ENCODE measurements at places on chromosomes 1 and 21.

DNA sequence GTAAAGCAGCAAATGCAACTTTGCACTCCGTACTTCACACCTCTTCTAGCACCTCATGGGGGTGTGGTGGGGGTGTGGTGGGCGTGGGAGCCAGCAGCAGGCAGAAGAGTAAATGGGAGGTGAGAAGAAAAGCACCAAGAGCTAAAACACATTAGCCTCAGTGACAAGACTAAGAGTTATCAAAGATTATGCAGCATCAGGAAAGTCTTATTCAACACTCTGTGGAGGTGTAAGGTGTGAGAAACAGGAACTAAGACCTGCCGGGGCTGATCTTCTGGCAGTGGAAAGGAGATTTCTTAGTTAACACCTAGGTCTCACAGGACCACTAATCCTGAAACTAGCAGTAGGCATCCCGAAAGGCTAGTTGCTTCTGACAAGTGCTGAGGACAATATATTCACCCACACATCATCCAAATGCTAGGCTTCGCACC is 9.9 kb downstream of the TGFBR3 start:
- no peak for DNase-seq

- peak; percentile 35 for DNase-seq
Observed at GRCh38 chr1:30966690-30967369, 58.3 kb upstream of the SDC3 start.

GRCh38 chr1:3062616-3063378 is 6.2 kb upstream of the PRDM16 start:
- DNase-seq: no peak

- DNase-seq: peak; percentile 5
Observed at GRCh38 chr21:16084776-16085364, 355.1 kb downstream of the USP25 start.

- no peak for DNase-seq
Observed at GRCh38 chr1:52534928-52535764, 17.7 kb downstream of the TUT4 start.

DNA sequence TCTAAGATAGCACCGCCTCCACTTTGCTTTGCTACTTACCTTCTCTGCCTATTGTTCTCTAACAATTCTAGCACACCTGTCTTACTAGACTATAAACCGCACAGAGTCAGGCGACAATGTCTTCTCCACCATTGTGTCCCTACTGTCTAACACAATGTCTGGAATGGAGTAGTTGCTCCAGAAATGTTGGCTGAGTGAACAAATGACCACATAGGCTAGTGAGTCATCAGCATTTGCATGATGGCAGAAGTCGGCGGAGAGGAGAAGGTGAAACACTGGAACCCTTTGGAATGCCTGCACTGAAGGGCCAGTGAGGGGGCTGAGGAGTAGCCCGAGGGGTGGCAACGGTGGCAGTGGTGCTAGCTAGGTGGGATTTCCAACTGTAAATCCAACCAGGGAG is 14.0 kb upstream of the PABPC4 start:
- DNase-seq: no peak

GRCh38 chr1:52627028-52627427 is 5.9 kb upstream of the SHISAL2A start:
- no peak for DNase-seq

- no peak for DNase-seq
Observed at GRCh38 chr1:160451119-160451858, 50.9 kb downstream of the VANGL2 start.

- DNase-seq: no peak
Observed at GRCh38 chr1:233599542-233600073, 14.3 kb upstream of the KCNK1 start.

- DNase-seq: no peak
Observed at GRCh38 chr1:31583082-31583994, 7.0 kb downstream of the TINAGL1 start.

GRCh38 chr1:25427696-25428095 is 3.0 kb upstream of the MACO1 start:
- DNase-seq: no peak

DNA sequence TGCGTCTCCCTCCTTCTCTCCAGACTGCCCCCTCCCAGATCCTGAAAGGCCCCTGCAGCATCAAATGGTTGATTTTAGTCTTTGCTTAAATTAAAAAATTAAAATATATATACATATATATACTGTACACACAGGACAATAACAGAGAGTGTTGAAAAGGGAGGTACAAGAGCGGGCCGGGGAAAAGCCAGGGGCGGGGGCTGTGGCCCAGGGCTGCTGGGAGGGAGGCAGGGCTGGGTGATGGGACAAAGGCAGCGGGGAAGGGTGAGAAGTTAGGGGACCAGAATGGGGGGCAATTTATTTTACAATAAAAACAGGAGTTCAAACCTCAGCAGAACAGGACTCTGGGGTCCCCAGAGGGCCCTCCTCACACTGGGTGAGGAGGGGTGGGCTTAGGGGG is 10.5 kb downstream of the ARL8A start:
- no peak for DNase-seq

GRCh38 chr1:178541829-178542553 is 29.1 kb downstream of the TEX35 start:
- DNase-seq: peak; percentile 73

GRCh38 chr1:983798-984475 is 2.0 kb upstream of the PERM1 start:
- peak; percentile 46 for DNase-seq

DNA sequence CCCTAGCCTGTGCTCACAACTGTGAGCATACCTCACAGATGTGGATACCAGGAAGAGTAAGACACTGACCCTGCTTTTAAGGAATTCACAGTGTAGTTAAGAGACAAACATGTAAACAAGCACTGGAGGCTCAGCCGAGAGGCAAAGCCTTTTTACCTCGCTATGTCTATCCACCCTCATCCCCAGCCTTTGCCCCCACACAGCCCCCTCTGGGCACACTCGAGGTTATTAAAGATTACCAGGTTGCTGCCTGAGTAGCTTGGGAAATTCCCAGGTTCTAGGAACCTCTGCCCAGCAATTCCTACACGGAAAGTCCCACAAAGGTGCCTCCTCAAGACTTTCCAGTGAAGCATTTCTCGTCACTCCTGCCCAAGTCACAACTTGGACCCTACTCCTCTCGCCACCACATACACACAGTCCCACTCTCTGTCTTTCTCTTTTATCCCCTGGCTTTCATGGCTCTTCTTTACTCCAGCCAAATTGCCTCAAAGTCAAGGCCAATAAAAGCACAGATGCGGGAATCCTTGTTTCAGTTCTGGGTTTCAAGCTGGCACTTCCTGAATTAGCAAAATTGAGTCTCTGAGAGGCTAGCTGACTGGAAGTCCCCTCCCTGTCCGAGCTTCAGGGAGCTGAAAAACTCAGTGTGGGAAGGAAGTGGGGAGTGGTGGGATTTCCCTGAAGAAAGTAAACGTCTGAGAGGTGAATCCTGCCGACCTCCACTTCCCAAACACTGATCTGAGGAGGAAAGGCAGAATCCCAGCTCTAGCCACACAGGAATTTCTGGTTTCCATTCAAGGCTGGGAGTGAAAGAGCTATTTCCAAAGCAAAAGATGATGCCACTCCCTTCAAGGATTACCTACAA is 7.6 kb downstream of the DENND2D start:
- DNase-seq: no peak

DNA sequence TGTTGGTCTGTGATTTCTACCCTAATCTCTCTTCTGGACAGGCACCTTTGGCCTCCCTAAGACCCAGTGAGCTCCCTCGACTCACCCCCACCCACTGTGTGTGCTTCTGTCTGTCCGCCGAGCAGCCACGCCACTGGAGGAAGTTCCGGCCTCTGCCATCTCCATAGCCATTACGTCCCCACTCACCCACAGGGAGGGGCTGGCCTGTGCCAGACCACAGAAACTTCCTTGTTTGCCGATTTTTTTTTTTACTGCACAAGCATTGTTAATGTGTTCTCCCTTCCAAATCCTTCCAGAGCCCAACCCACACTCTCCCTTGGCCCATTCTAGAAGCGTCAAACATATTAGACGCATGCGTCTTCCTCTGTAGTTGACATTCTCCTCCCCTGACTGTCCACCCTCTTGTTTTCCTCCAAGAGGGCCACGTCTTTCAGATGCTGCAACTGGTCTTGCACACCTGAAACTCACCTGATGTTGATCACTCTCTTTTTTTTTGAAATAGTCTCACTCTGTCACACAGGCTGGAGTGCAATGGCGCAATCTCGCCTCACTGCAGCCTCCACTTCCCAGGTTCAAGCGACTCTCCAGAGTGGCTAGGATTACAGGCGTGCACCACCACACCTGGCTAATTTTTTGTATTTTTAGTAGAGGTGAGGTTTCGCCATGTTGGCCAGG is 72.3 kb downstream of the EVA1C start:
- DNase-seq: no peak

GRCh38 chr1:2891923-2892448 is 90.5 kb upstream of the TTC34 start:
- no peak for DNase-seq

DNA sequence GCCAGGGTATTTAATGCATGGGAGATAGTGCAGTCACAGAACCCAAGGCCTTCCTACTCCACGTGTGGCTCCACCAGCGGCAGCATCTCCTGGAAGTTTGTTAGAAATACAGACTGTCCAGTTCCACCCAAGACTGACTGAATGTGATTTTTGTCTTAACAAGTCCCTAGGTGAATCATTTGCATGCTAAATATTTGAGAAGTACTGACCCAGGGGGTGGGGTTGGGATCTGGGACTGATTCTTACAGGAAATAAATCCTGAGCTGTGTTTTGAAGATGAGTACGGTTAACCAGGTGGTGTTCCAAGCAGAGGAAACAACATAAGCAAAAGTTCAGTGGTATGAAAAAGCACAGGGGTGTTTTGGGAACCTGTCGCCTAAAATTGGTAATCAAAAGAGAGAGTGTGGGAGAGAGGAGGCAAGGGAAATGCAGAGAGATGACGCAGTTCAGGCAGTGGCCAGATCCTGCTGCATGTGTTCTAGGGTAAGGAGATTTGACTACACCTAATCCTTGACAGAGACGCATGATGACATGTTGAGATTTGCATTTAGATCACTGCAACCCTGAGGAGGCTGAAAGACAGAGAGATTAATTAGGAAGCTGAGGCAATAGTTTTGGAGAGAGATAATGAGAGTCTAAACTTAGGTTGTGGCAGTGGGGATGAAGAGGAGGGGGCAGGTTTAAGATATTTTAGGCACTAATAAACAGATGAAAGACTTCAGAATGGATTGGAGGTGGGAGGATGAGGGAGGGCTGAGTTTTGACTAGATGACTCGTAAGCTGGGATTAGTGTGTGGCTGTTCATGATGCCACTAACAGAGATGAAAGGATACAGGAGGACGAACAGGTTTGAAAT is 3.7 kb upstream of the ZNF326 start:
- DNase-seq: no peak

DNA sequence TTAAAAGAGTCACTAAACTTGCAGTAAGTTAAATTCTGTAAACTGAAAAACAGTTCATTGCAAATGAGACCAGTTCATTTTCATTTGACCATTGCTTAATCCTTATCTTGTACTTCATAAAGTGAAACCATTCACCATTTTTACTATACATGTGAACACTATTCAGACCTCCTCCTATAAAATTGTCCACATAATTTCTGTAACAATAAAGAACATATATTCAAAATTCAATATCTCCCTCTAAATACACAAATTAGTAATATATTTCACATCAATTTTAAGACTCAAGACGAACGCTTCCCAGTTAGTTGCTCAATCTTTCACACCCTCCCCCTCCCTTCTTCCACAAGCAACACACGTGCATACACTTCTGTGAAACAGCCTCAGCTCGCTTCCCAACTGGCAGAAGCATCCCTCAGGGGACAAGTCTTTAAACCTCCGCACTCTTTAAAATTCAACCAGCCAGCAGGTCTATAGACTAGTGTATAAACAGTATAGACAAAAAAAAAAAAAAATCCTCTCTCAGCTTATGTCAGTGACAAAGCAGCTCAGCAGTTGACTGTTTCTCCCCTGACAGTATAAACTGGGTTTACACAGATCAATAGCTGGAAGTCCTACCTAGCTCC is 99.6 kb downstream of the DENND1B start:
- peak; percentile 38 for DNase-seq

GRCh38 chr1:151988405-151988923 is 5.2 kb downstream of the S100A10 start:
- DNase-seq: no peak

DNA sequence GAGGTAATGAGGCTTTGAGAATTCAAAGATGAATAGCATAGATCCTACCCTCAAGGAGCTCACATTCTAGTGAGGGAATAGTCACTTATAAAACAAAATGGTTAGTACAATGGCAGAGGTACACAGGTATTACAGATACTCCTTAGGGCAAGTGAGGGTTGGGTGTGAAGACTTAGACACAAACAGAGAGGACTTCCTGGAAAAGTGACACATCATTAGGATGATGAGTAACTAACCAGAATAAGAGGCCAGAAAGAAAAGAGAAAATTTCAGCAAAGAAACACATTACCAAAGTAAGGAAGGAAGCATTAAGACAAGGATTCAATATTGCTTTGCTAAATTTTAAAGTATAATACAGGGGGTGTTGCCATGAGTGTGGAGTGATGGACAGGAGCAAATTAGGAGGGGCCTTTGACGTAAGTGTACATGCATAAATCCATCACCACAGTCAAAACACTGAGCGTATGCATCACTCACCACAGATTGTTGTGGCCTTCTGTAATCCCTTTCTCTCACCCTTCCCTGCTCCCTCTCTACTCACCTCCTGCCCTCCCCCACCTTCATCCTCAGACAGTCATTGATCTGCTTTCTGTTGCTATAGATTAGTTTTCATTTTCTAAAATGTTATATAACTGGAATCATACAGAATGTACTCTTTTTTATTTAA is 7.9 kb downstream of the CD53 start:
- DNase-seq: no peak

DNA sequence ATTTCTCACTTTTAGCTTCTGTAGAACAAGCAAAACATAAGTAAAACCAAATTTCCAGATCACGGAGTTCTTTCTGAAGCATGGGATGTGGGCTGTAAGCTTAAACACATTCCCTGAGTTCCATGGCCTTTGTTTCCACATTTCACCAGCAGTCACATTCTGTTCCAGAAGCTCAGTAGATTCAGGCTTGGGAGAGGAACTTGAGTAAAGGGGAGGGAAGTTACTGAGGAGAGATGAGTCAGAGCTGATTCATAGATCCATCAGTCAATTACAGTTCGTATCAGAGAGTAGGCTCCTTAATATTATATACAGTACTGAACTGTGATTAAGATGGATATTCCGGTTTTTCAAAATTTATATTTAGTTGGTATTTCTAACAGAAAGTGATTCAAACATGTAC is 614.3 kb downstream of the NCAM2 start:
- DNase-seq: no peak

GRCh38 chr1:232795497-232796053 is 9.6 kb upstream of the MAP10 start:
- no peak for DNase-seq

Measured in NCI-H1417 (cell line).